Right lung (tissue), 10 donors: ENCODE measurements at places on chromosomes 11 and 22. TPM values are rescaled to one million over a fixed set of nuclear protein-coding genes. Genes with fewer than 3 reads are reported as not detected.
A peak's percentile ranks its signal among the peaks of the same experiment; 100 is the strongest.

DNA sequence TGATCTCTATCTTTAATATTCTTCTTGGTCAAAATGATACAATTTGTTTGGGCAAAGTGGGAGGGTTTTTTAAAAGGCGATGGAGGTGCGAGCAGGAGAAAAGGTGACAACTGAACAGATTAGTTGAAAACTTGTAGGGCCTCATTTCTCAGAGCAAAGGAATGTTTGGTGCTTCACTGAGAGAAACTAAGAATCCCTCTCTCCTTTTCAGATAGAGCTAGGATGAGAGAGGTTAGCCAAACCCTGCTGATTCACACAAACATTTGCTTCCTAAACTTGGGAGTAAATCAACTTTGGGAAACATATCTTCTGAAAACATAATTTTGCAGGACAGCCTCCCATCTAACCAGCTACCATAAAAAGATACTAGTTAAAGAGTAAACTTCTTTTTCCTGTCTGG is 57.0 kb downstream of the PHF21A start:
- no peak for DNase-seq

- no peak for DNase-seq
Measured at GRCh38 chr11:100631316-100631715, 55.8 kb upstream of the ARHGAP42 start.

GRCh38 chr11:96006037-96006436 is 82.1 kb upstream of the MTMR2 start:
- peak; percentile 55 for DNase-seq

DNA sequence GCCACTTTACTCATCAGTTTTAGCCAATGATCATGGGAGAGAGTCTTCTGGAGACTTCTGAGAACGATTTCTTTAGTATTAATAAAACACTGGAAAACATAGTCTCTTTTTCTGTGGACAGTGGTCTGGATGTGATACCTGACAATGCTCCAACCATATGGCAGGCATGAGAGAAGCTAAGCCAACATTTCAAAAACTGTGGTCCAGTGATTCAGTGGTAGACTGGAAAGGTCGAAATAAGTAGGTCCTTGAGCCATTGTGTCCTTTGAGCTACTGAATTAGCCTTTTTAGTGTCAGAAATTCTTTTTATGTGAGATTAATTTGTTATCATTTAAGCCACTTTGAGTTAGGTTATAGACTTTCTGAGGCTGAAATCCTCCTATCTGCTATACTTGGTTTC is 197.7 kb upstream of the CTSC start:
- DNase-seq, result no peak

DNA sequence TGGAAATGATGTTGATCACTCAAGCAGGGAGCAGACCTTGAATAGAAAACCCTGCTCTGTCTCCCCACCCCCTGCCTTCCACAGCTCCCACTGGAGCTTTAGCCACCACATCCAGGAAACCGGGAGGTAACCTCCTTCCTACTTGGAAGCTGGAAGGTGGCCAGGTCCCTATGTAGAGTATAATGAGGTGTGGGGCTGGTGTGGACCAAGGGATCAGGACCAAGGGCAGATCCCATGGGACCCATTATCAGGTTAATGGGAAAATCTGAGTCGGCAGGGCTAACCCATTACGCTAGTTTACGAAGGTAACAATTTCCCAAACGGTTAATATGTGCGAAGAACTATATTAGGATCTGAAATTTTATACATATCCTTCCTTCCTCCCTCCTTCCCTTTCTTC is 321.9 kb downstream of the MIAT start:
- DNase-seq, result no peak

- DNase-seq, result no peak
Measured at GRCh38 chr11:6156628-6157359, 13.3 kb downstream of the OR52B2 start.

GRCh38 chr11:116948391-116948790 is 111.0 kb upstream of the APOA1 start:
- no peak for DNase-seq

- no peak for DNase-seq
Measured at GRCh38 chr11:72609476-72609875, 64.7 kb downstream of the PDE2A start.

GRCh38 chr11:38796281-38796680 is 2198.2 kb upstream of the RAG2 start:
- no peak for DNase-seq

DNA sequence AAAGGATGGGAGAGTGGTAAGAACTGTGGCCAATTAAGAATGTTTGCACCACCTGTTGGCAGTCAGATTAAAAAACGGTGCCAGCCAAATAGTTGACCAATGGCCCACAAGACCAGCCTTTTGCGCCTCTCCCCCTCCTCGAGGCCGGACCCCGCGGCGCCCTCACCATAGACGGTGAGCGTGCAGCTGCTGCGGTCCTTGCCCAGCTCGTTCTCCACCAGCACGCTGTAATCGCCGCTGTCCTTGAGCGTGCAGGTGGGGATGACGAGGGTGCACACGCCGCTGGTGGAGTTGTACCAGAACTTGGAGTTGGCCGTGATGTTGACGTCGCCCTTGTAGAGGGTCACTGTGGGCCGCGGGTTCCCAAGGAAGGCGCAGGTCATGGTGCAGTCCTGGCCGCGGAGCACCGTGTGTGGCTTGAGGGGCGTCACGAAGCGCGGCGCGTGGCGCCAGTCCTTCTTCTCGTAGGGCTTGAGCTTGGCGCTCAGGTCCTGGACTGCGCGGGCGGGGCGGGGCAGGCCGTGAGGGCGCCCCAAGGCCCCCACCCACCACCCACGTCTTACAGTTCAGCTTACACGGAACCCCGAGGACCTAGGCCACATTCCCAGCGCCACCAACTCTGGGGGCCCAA is 7.2 kb downstream of the TMEM86A start:
- DNase-seq, result no peak

DNA sequence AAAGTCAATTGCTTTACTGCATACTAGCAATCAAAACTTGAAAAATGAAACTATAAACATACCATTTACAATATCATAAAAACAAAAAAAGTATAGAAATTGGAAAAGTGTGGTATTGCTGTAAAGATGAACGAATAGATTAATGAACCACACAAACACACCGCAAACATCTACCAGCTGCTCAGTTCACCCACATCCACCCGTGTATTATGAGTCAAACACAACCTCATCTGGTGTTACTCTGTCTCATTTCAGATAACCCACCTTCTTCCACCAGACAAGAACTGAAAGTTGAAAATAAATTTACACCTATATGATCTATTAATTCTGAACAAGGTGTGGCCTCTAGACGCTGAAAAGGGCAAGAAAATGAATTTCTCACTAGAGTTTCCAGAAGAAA is 53.3 kb downstream of the BLID start:
- DNase-seq, result no peak

GRCh38 chr11:133497477-133498140 is 34.7 kb downstream of the OPCML start:
- no peak for DNase-seq

GRCh38 chr22:46929046-46929709 is 166.7 kb downstream of the TBC1D22A start:
- DNase-seq, result no peak

DNA sequence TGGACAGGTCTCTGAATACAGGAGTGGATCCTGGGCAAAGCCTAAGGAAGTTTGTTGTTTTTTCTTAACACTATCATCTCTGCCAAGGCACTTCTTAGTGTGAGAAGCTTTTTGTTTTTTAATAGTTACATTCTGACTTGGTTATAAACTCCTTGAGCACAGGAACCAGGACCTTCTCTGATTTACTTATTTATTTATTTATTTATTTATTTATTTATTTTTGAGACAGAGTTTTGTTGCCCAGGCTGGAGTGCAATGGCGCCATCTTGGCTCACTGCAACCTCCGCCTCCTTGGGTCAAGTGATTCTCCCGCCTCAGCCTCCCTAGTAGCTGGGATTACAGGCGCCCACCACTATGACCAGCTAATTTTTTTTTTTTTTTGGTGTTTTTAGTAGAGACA is 11.0 kb downstream of the RNF185 start:
- no peak for DNase-seq

DNA sequence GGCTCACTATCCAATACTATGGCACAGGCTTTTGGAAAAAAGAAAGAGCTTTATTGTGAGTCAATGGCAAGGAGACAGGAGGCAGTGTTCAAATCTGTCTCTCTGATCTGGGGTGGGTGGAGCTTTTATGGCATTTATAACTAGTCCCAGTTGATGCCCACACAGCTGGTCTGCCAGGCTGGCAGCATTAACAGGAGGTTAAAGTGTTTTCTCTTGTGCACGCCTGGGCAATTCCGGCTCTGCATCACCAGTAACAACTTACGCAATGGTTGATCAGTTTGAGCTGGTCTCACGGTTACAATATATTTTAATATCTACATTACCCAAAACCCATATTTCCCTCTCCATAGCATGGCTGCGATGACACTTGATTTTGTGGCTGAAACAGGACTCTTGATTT is 15.1 kb upstream of the SMIM38 start:
- no peak for DNase-seq

GRCh38 chr11:27703481-27703880 is 3.2 kb upstream of the BDNF start:
- no peak for DNase-seq

DNA sequence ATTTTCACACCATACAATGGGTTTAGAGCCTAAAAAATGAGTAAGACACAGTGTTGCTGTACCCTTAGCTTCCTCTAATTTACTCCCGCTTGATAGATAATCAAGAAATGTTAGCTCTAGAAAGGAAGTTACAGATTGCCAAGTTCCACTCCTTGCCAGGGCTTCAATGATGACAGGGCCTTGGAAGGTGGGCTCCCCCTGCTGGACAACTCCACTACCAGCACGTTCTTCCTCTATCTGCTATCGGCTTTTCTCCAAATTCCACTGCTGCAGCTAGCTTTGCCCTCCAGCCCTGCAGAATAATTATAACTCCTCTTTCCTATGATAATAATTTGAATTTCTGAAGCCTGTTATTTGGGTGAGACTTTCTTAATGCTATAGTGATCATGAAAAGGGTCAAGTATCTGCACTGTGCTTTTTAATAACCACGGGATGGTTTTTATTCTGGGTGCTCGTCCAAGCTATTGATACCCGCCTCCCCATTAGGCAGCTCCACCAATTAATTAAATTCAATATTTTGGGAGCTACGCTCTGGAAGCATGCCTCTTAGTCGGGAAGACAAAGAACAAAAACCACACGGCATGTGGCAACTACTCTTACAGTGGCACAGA is 9.0 kb downstream of the SYN3 start:
- DNase-seq, result peak; percentile 85

DNA sequence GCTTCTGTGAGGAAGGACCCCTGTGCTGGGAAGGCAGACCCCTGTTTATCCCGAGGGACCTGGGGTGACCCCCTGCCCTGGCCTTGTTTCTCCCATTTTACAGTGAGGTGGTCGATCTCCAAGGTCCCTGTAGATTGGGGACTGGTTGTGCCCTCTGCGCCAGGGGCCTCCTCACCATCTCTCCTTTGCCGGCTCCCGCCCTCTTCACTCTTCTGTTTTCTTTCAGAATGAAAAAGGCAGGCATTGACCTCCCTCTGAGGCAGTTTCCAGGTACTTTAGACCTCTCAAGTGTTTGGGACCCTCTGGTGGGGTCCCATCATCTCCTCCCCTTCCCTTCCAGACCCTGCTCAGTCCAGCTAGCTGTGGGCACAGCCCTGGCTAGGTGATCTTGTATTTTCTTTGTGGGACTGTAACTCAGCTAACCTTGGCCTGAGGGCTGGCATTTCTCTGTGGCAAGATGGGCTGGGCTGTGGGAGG is 1.5 kb downstream of the SERPINH1 start:
- DNase-seq, result no peak

- DNase-seq, result no peak
Measured at GRCh38 chr11:130209954-130210854, 50.6 kb downstream of the ST14 start.

- DNase-seq, result peak; percentile 96
Measured at GRCh38 chr11:119057000-119057769, at the start of gene HYOU1. HYOU1 (minus strand) TSS chr11:119057205; CDS start chr11:119056160, 1,045 bp downstream.

DNA sequence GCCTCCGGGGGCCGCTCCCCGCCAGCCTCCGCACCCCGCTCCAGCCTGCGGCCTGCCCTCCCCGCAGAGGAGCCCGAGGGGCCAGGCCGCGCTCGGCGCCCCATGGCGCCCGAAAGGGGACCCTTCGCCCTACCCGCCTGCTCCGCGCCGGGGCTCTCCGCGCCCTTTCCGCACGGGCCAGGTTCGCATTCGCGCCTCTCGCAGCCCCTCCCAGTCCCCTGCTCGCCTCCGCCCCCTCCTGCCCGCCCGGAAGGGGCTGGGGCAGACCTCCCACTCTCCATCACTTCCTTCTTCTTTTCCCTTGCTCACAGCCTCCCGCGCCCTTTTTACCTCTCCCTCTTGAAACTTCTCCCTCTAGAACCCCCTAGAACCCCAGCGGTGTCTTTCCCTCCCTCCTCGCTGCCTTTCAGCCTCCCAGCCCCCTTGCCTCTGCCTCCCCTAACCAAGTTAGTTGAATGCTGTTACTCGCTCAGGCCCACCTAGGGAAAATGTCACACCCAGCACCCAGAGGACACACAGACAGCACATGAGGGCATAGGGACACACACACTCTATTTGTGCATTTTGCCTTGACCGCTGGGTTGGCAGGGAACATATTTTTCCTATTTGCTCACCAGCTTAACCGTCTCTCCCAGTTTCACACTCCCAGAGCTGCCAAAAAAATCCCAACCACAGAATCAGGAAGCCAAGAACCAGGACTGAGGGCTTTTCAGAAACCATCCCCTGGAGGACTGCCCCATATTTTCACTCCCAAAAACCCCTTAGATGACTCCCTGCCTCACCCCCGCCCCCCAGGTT is at the start of gene SLC43A3:
TSS of gene SLC43A3 (minus strand) at position 193 of the 798 bp plus-strand sequence. CDS start 949 bp downstream, outside the sequence.
- peak; percentile 65 for DNase-seq

Gene MMP8
- 0.22 TPM for polyA plus RNA-seq

Gene C11orf24
- 17.8 TPM for polyA plus RNA-seq

Gene GRM5
- not detected for polyA plus RNA-seq

Gene LMO1
- polyA plus RNA-seq, result 0.23 TPM

Gene SYT13
- polyA plus RNA-seq, result 4.0 TPM

Gene CLDN5
- 60.9 TPM for polyA plus RNA-seq

Gene CARD10
- 19.4 TPM for polyA plus RNA-seq

Gene TSKU
- polyA plus RNA-seq, result 35.3 TPM

Gene FUT4
- polyA plus RNA-seq, result 6.7 TPM

Gene OR51B5
- 0.42 TPM for polyA plus RNA-seq

Gene OMP
- 0.31 TPM for polyA plus RNA-seq
